ENCODE measurements at places on chromosomes 6 and 20.

- DNase-seq, result no peak
Measured at GRCh38 chr20:62426699-62427131, 624 bp downstream of the RBBP8NL start.

- no peak for DNase-seq
Measured at GRCh38 chr20:61763740-61764400, 301.8 kb downstream of the TAF4 start.

DNA sequence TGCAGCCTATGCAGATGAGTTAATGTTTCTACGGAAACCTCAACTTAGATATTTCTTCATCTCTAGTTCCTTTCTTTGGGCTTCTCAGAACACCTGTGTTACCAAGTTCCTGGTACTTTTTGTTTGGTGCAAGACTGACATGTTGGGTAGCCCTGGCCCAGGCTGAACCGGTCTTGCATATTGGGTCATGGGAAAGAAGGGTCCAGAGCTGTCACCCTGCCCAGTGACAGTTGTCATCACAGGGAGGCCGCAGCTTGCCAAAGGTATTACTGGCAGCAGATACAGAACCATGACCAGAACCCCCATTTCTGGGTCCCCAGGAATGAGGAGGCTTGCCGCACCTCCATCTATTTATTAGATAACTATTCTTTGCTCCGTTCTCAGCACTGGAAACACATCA, 40.2 kb downstream of the PDYN start:
- no peak for DNase-seq

DNA sequence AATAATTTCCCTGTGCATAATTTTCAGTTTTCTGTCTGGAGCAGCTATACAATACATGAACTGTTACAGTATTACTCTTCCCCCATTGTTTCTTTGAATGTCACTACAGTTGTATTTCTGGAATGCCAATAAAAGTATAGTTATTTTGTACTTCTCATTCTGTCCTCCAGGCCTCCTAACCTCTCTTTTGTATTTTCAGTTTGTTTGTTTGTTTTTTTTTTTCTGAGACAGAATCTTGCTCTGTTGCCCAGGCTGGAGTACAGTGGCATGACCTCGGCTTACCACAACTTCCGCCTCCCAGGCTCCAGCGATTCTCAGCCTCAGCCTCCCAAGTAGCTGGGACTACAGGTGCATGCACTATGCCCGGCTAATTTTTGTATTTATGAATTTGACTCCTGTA, 16.8 kb upstream of the ARID1B start:
- no peak for DNase-seq

DNA sequence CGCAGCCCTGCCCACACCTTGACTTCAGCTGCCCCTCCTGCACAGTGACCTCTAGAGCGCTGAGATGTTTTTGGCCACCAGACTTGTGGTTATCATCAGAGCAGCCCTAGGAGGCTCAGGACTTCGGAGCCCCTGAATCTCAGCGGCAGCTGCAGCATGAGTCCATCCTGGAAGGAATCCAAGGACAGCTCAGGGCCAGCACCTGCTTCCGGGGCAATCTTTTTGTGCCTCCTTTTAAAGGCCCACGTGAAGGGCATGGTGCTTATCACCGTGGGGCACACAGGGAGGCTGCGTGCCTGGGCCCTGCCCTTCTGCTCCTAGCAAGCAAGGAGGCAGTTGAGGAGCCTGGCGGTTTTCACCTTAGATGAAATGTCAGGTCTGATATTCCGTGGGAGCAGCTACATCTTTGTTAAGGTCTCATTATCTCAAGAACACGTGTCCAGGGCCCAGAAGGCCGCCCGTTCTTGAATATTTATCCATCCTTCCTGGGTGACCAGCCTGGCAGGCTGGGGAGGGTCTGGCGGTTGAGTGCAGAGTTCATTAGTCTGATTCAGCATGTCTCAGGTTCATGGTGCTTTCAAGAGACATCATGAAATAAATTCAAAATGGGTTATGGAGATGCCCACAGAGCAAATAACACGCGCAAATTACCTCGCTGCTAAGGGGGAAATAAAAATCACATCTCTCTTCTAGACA, 392.4 kb downstream of the TAF4 start:
- DNase-seq, result no peak

DNA sequence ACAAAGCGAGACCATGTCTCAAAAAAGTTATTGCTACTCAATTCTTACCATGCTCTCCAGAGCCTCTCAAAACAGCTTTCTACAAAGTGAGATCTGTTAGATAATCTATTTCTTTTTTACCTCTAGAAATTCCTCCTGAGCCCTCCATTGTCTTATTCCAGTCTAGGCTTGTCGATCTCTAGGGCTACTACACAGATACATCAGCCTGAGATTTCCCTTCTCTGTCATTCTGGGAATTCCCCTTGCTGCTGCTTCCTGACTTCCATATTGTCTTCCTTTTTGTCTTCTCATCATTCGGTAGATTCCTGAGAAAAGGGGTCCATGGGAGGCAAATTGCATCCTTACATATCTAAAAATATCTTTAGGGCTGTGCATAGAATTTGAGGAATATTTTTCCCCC, 75.6 kb upstream of the GNRH2 start:
- DNase-seq, result no peak

GRCh38 chr20:41040855-41041254, 12.2 kb downstream of the TOP1 start:
- no peak for DNase-seq

DNA sequence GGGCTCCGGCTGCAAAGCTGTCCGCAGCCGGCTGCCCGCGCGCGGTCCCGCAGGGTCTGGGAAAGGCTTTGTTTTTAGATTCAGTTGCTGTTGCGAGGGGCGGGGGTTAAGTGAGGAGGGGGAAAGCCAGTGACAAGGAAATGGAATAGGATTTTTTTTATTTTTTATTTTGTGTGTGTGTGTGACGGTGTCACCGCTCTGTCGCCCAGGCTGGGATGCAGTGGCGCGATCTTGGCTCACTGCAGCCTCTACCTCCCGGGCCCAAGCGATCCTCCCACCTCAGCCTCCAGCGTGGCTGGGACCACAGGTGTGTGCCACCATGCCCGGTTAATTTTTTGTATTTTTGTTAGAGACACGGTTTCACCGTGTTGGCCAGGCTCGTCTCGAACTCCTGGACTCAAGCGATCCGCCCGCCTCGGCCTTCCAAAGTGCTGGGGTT, 615 bp upstream of the UBE2J1 start:
- DNase-seq, result no peak

- DNase-seq, result no peak
Measured at GRCh38 chr6:142857796-142858555, 87.0 kb downstream of the HIVEP2 start.

- DNase-seq, result no peak
Measured at GRCh38 chr6:10862361-10862760, 19.5 kb downstream of the GCM2 start.

DNA sequence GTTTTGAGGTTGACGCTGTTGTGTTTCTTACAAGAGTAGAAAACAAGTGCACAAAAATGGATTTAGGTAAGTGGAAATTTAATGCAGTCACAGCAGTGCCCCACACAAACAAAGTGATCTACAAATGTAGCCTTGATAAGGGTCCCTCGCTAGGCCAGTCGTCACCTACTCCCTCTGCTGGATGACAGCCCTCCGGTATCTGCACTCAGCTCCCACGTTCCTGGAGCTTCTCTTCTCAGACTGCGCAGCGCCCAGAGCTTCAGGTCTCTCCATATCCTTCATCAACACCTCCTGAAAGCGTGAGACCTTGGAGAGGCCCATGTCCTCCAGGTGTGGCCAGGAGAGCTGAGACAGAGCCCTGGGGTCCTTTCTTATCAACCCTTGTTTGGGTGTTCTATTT, 58.3 kb upstream of the MAP3K4 start:
- no peak for DNase-seq

- no peak for DNase-seq
Measured at GRCh38 chr20:58950603-58951002, 30.5 kb upstream of the NELFCD start.

DNA sequence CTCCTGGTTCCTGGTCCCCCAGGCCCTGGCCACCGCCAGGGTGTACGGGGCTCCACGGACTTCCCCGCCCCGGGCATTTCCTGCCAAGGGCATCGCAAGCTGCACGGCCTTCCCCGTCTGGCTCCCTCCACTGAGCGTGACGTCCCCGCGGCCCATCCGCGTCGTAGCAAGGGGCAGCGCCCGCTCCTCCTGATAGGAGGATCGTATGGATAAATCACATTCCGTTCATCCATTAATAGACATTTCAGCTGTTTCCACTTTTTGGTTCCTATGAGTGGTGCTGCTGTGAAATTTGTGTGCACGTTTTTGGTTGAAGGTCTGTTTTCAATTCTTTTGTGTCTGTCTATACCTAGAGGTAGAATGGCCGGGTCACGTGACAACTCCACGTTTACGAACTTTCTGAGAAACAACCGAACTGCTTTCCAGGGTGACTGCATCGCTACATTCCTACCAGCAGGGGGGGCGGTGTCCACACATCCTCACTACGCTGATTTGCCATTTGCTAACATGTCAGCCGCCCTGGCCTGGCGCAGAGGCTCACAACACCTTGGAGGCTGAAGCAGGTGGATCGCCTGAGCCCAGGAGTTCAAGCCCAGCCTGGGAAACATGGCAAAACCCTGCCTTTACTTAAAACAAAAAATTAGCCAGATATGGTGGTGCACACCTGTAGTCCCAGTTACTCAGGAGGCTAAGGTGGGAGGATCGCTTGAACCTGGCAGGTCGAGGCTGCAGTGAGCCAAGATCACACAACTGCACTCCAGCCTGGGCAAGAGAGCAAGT, 37.7 kb downstream of the KCNQ2 start:
- peak; percentile 63 for DNase-seq

- DNase-seq, result no peak
Measured at GRCh38 chr6:139156551-139156950, 21.7 kb downstream of the HECA start.

DNA sequence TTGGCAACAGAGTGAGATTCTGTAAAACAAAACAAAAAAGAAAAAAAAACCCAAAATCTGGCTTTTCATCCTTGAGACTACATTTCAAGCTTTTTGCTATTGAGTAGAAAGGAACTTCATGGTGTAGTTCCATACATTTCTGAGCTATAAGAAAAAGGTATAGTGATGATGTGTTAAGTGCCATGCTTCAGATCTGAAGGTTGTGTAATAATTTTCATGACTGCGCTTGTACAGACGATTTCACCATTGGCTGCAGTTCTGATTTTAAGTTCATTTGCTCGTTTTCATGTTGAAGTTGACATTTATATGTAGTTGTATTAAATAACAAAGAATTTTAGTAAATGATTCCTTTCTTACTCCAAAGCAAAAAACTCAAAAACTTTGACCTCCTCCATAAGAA, 247.6 kb downstream of the ARID1B start:
- DNase-seq, result no peak

DNA sequence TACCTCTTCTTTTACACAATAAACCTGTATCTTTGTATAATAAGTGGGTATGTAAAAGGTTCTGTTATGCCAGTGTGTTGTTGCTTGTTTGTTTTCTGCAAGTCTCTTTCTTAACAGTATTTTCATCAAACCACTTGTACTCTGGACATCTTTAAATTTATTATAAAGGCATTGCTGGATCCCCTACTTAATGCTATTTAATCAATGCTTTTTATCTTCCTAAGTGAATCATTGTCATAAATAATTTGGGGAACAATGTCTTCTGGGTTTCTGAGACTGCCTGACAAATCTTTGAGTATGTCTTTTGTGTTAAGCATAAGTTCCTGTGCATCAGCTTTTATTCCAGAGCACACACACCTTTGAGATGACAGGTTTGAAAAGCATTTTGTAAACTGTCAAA, 64.7 kb downstream of the ITCH start:
- DNase-seq, result no peak

DNA sequence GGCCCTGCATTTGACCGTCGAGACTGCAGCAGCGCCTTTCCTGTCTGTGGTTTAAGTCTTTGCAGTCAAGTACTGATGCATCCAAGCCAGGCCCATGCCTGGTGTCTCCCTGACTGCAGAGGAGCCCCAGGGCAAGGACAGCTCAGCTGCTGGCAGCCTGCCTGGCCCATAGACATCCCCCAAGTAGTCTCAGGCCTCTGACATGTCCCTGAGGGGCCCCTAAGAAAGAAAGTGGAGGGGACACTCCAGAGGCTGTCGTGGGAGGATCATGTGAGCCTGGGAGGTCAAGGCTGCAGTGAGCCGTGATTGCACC, 18.0 kb downstream of the HRH3 start:
- DNase-seq, result no peak

DNA sequence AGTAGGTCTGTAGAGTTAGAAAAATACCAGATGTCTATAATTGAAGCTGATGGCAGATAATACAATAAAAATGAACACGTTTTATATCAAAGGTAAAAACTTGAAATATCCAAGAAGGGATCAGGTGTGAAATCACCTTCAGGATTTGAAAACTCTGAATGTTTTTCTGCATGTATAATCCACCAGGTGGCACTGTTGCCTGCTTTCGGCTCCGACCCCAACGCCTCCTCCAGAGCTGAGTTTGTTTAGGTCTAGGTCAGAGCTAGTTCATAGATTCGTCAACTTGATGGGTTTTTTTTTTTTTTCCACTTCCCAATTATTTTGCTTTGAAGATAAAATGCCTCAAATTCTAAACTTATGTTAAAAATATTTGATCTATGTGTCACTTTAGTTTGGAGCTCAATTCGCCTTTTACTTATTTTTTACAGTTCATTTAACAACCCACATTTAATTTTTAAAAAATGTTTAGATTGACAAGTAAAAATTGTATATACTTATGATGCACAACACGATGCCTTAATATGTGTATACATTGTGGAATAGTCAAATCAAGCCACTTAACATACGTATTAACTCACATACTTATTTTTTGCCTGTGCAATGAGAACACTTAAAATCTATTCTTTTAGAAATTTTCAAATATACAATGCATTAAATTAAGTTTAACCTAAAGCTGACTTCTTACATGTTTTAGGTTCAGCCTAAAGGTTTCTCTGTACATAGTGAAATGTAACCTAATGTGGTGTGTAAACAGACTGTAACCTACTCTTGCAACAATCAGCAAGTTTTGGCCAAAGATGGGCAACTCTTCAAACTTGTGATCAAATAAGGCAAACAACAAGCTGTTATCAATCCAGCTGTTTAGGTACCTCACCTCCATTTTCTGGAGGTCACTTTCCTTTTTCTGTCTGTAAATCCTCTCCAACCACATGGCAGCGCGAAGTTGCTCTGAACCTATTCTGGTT, 39.4 kb upstream of the ENPP4 start:
- peak; percentile 47 for DNase-seq

DNA sequence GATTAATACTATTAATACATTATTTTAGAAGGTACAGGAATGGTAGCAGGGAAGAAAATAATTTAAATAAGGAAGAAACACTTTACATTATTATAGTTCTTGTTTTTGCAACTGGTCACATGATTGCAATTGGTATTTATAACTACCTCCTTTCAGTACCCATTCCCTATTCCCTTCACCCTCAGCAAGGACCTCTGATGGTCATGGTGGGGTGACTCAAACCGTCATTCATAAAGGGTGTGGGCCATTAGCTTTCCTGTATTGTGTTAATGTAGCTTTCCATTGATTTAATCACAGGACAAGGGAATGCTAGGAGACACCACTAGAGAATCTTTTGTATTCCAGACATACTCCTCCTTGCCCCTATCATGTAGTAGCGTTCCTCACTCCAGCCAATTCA, 47.2 kb upstream of the TMEM244 start:
- DNase-seq, result no peak

DNA sequence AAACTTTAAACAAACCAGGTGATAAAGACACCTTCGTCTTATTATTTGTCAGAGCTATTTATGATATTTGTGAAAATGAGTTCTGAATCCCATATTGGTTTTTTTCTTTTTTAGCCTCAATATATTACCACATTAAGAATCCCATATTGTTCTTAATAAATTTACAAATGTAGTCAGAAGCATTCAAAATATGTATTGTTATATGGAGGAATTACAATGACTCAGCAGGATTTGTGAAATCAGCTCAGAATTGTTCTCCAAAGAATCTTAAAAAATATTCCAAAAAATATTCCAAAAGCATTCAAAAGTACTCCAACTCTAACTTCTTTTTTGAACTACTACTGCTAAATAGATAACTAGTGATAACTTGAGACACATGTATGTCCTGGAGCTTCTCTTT, 6.5 kb upstream of the ZNF343 start:
- DNase-seq, result no peak
